Central memory CD4-positive, alpha-beta T cell (primary cell): ENCODE measurements at places on chromosomes 1 and 21.
A peak's percentile ranks its signal among the peaks of the same experiment; 100 is the strongest.

DNA sequence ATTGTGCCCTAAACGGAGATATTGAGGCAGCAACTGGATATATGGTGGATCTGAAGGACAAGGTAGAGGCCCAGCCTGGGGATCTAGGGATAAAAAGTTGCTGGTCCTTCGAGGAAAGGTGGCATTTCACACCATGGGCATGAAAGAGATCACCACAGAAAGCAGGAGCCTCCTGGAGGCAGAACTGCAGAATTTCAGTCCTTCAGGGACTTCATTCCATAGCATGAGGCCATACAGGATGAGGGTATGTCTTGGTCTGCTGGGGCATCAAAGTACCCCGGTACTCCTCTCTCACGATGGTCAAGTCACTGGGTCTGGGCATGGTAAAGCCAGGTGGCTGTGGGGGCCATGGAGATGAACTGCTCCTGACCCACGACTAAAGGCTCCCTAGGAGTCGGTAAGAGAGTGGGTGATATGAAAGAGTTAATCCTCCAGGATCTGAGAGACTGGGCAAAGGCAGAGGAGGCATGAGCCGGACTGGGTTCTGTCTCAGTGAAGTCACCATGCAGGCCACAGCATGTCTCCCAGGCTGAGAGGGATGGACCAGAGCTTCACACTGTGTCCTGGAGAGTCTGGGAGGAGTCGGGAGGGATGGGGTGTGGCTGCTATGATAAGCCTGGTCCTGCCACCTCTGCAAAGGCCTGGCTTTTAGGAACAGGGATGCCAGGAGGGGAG lies 5.8 kb upstream of the SPRR5 start:
- DNase-seq = no peak

GRCh38 chr1:152148981-152149380 lies 10.0 kb downstream of the RPTN start:
- DNase-seq = no peak

DNA sequence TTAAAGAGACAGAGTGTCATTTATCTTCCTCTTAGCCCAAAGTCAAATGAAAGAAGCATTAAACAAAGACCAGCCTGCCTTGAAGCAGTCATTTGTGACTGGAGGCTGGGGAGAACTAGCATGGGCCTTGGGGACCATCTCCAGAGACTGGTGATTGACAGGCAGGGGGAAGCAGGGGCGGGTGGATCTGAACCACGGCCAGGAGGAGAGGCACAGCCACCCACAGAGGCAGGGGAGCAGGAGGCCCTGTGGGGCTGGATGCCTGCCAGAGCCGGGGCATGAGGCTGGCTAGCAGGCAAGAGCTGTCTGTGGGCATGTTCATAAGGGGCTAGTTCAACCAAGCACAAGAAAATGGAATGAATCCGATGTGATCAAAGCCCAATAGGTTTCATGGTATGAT lies 73.9 kb downstream of the PLXNA2 start:
- DNase-seq = no peak

- no peak for DNase-seq
Observed at GRCh38 chr1:86491171-86491950, 22.6 kb downstream of the CLCA1 start.

- DNase-seq = no peak
Observed at GRCh38 chr1:85571828-85572227, 8.7 kb upstream of the CCN1 start.

- no peak for DNase-seq
Observed at GRCh38 chr1:177423090-177423489, 252.3 kb downstream of the BRINP2 start.

DNA sequence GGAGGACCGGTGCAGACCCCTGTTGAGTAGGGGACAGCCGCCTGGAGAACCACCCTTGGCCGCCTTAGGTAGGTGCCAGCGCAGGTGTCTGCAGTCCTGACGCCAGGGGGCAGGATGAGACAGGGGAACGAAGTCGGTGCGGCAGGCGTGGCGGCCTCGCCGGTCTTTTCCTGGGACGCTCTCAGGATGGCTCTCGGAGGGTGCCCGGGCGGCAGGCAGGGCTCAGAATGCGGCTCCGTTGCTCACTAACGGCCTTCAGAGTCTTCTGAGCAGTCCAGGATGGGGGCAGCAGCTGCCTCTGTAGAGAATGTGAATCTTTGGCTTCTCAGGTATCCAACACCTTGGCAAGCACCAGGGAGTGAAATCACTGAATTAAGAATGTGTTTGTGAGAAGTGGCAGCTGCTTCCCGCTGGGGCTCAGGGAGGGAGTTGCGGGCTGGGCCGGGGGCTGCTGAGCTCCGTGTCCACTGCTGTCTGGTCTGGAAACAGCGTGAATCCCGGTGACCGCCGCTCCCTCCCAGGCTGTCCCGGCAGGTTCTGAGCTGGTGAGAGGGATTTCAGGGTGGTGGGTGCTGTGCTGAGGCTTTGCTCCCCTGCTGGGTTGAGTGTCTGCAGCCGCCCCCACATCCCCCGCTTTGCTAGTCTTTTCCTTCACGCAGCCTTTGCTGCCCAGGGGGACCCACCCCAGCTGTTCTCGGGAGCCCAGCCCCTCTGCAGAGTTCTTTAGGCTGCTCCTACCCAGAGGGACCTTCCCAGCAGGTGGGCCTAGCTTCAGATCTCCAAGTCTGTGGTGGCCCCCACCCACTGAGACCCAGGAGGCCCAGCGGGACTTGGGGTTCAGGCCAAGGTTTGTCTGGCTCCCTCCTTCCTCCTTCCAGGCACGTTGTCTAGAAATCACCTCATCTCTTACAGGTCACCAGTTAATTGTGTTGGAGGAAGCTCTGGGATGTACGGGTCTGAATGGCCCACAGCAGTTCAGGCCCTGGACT lies 11.1 kb upstream of the C1orf174 start:
- DNase-seq = peak; percentile 65

DNA sequence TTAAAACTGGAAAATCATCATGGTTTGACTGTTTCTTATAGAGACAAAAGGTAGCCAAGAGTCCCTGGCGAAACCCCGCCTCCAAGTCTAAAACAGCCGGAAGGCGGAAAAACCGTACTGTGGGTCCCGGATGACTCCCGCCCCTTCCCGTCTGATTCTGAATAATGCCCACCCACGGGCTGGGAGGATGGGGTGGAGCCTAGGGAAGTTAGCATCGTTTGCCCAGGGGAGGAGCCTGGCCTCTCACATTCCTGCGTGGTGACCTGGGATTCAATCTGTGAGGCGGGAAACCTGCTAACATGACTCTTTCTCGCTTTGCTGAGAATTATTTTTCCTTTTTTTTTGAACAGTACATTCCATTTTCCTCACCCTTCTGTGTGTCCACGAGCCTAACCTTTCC lies 124.9 kb downstream of the KCNK1 start:
- no peak for DNase-seq

DNA sequence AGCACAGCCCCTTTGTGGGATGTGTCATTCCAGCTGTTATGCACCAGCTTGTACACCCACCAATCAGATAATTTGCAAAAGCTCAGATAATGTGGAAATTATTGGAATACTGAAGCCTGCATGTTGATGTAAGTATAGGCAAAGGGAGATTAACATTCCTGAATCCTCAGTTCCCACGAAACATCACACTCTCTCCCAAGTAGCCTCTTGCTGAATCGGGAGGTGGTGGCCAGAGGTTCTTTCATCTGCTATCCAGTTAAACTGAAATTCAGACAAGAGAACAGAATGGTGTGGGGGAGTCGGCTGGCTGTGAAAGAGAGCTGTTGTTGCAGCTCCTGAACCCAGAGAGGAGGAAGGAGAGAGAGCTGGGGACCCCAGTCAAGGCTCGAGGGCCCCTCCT lies 170.9 kb downstream of the ZBTB18 start:
- DNase-seq = no peak

DNA sequence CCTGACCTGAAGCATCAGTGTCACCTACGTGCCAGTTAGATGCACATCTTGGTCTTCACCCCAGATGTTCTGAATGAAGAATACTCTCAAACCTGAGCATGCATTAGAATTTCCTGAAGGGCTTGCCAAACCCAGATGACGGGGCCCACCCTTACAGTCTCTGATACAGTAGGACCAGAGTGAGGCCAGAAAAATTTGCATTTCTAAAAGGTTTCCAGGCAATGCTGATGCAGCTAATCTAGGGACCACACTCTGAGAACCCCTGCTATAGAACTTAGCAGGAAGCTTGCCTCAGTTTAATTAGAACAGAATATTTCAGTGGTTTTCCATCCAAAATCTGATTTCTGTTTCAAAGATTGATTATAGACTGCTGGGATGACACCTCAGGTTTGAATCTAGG lies 9.9 kb upstream of the CTBS start:
- no peak for DNase-seq

DNA sequence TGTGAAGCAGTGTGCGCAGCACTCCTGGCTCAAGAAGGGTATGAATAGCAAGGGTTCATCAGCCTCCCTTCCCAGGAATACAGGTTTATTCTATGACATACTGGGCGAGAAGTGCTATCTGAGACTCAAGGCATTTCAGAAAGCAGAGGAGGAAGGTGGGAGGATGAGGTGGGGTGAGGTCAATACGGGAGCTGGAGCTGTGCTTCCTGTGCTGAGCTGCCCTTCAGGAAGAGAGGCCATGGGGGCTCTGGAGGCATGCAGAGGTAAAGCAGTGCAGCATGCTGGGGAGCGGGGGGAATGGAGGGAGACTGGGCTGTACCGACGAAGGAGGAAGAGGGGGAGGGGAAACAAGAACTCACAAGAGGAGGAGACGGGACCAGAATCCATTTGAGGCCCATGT lies 717.6 kb downstream of the PTPRU start:
- no peak for DNase-seq

DNA sequence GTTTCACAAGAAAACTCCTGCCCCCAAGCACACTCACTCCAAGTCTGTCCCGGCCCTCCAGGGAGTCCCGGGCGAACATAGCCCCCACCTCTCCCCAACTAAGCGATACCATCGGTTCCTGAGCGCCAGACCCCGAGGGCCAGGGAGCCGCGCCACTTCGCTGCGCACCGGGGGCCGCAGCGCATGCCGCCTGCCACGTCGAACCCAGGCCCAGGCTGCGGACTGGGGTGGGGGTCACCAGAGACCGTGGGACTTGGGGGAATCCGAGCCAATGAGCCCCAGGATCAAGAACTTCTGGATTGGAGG lies 801 bp downstream of the RSPO1 start:
- no peak for DNase-seq

- no peak for DNase-seq
Observed at GRCh38 chr1:203000217-203000944, 6.8 kb upstream of the TMEM183A start.

DNA sequence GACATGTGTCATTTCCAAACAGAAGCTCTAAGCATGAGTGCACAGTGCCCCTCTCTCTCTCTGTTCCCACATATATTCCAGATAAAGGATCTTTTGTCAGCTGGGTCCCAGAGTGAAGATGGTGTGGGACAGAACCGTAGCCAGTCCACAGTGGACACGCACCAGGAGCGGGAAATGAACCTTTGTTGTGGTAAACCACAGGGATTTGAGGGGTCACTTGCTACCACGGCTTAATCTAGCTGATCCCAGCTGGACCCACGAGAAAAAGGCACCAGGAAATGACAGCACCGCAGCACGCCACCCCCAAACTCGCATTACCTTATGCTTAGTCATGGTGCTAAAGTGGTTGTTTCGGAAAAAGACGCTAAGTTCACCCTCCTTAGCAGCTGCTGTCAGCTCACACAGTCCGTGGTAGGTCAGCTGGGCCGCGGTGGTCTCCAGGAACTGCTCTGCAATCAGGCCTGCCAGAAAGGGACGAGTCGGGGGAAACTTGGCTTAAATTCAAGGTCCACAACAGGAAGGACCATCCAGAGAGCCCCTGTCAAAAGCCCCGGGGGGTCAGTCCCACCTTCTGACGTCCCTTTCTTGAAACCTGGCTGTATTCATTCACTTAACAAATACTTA lies 7.5 kb downstream of the MINDY1 start:
- no peak for DNase-seq

GRCh38 chr21:28439788-28440187 lies 552.9 kb downstream of the LTN1 start:
- no peak for DNase-seq

DNA sequence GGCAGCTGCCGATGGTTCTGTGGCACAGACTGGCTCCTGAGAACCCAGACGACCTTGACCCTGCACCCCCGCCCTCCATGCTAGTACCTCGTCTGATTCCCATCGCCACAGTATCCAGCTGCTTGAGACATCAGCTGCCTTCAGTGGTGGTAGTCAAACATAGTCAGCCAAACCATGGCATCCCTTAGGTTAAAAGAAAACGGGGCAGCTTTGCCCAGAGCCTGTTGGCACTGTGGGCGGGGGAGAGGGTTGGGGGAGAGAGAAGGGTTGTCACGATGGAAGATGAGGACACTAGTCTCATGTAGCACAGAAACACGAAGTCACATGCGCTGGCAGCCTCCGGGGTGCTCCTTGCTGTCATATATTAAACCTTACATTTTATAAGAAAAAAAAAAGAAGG lies 961 bp upstream of the TDRD5 start:
- DNase-seq = no peak

DNA sequence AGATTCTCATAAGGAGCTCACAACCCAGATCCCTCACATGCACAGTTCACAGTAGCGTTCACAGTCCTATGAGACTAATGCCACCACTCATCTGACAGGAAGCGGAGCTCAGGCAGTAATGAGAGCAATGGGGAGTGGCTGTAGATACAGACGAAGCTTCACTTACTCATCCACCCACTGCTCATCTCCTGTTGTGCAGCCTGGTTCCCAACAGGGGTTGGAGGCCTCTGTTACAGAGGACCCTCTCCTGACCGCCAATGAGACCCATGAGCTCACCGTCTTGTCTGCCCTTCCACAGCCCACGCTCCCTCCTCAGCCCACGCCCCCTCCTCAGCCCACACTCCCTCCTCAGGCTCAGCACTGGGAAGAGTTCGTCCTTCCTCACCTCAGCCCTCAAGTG lies 39.6 kb downstream of the RSPH1 start:
- DNase-seq = peak; percentile 45

- DNase-seq = no peak
Observed at GRCh38 chr1:70820396-70820795, 227.2 kb downstream of the PTGER3 start.

- DNase-seq = no peak
Observed at GRCh38 chr1:14083706-14084105, 383.7 kb downstream of the PRDM2 start.

GRCh38 chr1:246786606-246787238 lies 62.5 kb downstream of the SCCPDH start:
- no peak for DNase-seq

- no peak for DNase-seq
Observed at GRCh38 chr1:238029126-238029525, 138.4 kb upstream of the ZP4 start.

- DNase-seq = no peak
Observed at GRCh38 chr21:42830456-42831455, 48.6 kb downstream of the WDR4 start.

DNA sequence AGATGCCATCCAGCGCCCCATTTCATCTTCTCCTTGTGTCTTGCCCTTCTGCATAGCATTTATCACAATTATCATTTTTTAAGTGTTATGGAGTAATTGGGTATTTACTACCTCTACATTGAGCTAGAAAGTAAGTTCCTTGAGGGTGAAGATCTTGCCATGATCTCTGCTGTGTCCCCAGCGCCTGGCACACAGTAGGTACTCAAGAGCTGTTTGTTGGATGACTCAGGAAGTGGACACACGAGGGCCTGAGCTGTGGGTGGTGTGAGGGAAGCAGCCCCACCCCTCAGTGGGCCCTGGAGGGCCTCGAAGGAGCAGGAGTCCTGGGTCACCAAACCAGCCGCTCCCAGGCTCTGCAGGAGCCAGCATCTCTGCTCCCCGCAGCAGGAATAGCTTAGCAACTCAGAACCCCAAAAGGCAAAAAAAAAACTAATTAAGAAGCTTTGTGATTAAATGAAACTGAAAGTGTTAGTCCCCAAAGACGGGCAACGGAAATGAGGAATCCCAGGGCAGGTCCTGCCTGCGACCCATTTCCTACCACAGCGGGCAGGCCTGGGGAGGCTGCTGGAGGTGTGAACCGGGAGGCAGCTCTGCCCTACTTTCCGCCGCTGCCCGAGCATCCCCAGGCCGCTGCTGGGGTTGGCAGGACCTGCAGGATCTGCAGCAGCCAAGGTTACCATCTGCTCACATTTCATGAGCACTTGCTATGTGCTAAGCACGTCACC lies 87.7 kb downstream of the LACTBL1 start:
- no peak for DNase-seq
